ENCODE measurements at places on chromosomes 5 and 9. TPM values are rescaled to one million over a fixed set of nuclear protein-coding genes. Genes with fewer than 3 reads are reported as not detected.

ALDH7A1 gene
- 165 TPM for polyA plus RNA-seq

- no peak for DNase-seq
These were observed 145.0 kb upstream of the DMAC1 start for GRCh38 chr9:7944572-7944971.

GRCh38 chr5:144548936-144549335 is 378.3 kb downstream of the KCTD16 start:
- DNase-seq, result no peak

DNA sequence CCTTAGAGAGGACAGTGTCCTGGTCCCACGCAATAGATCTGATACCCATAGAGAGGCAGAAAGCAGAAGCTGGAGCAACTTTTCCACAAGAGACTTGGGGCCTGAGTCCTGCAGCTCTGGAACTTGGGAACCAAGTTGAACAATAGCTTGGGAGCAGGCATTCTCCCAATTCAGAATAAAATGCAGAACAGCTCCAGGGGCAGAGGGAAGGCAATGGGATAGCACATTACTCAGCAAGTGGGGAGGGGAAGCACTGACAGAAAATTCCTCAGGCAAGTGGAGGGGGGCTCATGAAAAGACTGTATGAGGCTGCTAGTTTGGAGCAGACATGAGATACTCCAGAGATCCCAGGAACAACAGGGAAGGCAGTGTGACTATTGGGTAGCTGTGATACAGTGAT is 513.6 kb downstream of the HINT1 start:
- no peak for DNase-seq

Data from left renal pelvis (tissue), 4 donors.